AG09319 (cell line): ENCODE measurements at places on chromosomes 5 and 9.

DNA sequence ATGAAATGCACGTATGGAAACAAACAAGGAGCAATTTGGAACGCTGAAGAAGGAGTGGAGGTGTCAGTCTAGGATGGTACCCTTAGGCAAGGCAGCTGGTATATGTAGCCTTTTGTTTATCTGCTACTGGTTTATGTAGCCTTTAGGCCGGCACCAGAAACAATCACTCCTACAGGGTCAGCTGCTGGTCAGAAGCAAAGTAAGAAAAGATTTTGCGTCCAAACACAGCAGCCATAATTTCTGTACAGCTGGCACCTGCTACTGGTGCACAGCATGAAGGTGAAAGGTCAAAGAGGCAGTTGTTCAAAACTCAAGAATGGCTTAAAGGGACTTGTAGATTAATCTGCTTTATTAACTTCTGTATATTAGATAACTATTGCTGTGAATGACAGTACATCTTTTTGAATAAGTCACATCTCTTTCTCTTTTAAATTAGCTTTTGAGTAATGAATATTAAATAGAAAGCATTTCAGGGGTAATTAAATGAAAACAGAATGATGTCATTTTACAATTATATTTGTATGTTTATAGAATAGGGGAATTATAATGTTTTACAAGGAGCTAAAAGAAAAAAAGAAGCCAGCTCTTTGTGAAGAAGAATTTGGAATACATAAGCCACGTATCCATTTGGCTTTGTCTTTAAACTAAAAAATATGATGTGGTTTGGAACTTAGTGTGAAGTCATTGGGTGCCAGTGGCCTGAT lies 33.1 kb upstream of the TLX3 start:
- DNase-seq, result no peak

DNA sequence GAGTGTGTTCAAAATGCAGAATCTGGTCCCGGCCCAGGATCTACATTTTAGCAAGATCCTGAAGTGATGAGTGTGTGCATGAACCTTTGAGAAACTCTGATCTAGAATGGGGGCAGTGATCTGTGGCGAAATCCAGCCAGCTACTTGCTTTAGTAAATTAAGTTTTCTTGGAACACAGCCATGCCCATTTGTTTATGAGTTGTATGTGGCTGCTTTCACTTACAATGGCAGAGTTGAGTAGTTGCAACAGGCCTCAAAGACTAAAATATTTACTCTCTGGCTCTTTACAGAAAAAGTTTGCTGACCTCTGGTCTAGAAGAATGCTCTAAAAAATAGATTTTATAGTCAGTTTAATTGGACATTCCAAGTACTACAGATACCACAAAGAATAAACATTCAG lies 588.3 kb downstream of the BNC2 start:
- DNase-seq, result peak; percentile 71

DNA sequence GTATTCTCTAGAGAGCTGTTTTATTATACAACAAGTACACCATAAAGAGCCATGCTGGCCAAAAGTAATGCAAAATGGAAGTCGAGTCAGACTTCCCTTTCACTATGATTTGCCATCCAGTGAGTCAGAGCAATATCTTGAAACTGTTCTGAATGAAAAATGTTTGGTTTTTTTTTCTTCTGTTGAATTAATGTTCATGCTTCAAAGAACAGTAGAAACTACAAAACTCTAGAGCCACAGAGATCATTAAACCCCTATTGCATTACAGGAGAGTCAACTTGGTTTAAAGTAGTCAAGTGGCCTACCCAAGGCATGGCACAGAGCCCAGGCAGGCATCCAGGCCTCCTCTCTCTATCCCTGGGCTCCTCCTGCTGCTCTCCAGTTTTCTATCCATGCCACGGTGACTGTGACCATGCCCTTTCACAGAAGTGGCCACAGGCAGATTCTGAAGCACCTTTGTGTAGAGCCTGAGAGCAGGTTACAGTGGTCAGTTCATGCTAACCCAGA lies 358.9 kb downstream of the DEPDC1B start:
- DNase-seq, result no peak

- no peak for DNase-seq
Measured at GRCh38 chr9:133944746-133945135, 47.4 kb downstream of the VAV2 start.

GRCh38 chr5:145506185-145506850 lies 328.8 kb downstream of the PRELID2 start:
- DNase-seq, result no peak

DNA sequence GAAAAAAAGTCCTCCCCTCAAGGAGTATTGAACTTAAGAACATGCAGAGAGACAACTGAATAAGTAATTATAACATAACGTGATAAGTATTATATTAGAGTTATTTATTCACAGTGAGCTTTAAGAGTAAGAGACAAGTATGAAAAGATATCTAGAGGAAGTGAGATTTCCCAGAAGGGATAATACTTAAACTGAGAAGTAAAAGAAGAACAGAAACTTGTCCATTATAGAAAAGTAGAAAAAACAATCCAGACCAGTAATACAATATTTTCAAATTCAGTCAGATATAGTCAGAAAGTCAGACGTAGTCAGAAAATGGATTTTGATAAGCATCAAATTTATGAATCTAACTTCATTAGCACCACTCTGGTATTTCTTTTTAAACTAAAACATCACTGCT lies 613.0 kb upstream of the CCNG1 start:
- DNase-seq, result no peak

DNA sequence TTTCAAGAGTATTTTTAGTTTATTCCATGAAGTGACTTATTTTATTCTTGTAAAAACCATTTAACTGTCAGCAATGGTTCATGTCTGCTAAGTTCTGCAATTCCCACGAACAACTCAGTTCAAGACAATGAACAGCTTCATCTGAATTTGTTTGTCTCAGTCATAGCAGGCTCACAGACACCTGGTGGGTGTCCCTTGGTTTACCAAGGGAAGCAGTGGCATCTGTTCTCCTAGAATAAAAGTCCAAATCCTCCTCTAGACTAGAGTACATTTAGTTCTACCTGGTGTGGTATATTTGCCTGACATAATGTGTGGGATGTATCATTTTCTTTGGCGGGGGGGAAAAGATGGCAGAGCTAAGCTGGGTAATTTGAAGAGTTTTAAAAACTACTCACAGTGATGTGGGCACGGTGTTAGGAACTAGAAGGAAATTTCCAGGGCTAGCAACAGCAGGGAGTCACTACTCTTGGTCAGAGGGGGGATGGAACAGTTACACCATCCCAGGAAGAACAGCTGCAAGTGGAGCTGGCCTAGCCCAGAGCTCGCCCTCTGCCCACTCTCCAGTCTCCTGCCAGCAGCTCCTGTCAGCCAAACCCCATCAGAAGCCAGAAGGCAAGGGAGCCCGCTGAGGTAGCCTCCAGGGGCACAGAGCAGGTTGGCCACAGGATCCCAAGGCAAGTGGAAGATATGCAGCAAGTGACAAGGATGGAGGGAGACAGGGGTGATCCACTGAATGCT lies 100.3 kb downstream of the PJA2 start:
- DNase-seq, result no peak

DNA sequence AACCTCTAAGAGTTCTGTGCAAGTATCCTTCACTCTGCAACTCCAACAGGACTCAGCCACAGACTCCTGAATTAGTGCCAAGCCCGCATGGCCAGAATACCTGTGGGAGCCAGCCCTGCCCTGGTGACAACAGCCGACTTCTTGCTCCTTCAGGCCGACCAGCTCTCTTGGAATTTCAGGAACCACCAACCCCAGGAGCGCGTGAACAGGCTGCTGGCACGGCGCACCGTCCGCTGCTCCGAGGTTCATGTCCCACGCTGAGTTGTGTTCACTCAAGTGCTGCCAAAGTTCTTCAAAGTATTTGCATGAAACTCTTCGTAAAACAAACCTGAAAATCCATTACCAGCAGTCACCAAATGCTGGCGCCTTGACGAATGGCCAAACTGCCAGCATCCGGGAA lies 232.8 kb downstream of the NR2F1-AS1 start:
- DNase-seq, result no peak

DNA sequence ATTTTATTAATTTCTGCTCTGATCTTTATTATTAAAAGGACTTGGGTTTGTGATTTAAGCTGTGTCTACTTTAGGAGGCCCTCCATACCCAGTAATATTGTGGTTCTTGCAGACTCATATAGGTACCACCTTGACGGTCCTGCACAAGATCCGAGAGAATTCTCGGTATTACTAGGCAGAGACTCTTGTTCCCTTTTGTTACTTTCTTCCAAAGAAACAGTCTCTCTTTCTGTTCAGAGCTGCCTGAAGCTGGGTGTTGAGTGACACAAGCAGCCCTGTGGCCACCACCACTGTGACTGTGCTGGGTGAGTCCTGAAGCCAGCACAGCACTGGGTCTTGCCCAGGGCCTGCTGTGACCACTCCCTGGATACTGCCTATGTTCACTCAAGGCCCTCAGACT lies 666.6 kb downstream of the SEMA5A start:
- no peak for DNase-seq

DNA sequence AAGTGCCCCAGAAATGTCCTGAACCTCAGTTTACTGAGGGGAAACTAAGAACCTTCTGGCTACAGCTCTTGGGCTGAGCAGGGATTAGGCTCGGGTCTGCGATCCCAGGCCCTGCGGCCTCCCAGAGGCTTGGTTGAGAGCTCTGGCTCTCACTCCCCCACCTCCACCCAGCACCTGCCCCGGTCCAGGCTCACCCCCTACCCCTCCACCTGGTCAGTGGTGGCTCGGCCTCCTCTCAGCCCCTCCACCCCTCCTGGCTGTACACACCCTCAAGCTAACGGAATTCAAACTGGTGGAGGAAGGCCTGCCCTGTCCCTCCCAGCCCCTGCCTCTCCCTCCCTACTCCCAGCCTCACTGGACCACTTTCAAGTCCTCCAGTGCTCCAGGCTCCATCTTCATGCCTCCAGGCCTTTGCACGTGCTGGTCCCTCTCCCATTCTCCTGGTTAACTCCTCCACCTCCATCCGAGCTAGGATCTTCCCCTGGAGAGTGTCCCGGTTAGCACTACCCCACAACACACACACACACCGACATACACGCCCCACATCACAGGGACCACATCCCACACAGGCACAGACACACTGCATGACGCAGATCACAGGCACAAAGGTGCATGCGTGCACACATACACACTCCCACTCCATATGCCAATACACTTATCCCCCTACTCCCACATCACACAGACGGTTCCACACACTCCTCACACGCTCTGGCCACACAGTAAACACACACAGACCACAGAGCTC lies 130.9 kb downstream of the C9orf50 start:
- no peak for DNase-seq

- DNase-seq, result no peak
Measured at GRCh38 chr5:55230086-55230629, 3.0 kb upstream of the MCIDAS start.

- DNase-seq, result no peak
Measured at GRCh38 chr5:54764102-54765090, 221.0 kb downstream of the ESM1 start.

DNA sequence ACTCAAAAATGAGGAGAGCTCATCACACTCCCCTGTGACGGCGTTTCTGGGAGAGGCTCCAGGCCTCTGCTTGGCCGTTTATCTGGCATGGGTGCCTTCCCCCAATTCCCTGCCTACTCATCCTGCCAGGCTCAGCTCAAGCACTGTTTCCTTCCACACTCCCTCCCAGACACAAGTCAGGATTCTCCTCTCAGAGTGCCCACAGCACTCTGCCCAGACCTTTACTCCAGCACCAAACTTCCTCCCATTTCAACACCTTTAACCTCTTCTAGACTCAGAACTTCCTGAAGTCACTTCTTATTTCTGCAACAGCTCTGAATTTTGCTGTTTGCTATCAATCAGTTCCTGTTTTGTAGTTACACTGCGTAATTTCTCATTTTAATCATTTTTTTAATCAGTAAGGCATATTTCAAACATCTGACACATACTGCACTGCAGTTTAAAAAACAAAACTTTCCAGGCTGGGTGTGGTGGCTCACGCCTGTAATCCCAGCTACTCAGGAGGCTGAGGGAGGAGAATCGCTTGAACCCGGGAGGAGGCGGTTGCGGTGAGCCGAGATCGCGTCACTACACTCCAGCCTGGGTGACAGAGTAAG lies 16.0 kb downstream of the TRMO start:
- no peak for DNase-seq

DNA sequence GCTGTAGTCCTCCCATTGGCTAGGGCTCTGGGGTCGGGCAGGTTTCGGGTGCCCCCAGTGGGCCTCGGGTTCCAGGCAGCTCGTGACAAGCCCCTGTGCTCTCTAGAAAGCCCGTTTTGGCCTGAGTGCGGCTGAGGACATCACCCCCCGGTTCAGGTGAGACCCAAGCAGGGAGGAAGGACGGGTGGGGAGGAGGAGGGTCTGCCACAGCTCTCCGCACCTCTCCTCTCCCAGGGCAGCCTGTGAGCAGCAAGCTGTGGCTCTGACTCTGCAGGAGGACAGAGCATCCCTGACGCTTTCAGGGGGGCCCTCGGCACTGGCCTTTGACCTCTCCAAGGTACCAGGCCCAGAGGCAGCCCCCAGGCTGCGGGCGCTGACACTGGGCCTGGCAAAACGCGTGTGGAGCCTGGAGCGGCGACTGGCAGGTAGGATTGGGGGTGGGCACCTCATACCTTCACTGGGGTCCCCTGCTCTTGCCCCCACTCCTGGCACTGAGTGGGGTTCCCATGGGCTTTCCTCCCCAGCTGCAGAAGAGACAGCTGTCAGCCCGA lies 672 bp downstream of the PAXX start:
- no peak for DNase-seq

- DNase-seq, result no peak
Measured at GRCh38 chr9:90801973-90802322, 329 bp downstream of the SYK start.

DNA sequence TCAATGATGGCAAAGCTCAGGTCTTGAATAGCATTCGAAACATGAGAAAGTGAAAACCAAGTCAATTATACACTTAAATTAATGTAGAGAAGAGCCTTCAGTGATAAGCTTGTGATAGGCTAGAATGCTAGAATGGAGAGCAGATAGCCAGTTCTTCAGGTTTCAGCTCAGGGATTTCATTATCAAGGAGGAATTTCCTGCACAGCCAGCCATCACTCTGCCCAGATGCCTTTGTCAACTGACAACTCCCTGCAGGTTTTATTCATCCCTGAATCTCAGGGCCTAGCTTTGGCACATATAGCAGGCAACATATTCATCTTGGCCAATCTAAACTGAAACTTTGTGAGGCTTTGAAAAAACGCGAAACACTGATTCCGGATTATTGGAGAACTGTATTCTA lies 199.3 kb upstream of the CDH6 start:
- DNase-seq, result no peak

GRCh38 chr5:8213701-8214240 lies 344.8 kb downstream of the MTRR start:
- DNase-seq, result no peak

- DNase-seq, result no peak
Measured at GRCh38 chr9:116940614-116941215, 253.6 kb downstream of the TRIM32 start.

- DNase-seq, result no peak
Measured at GRCh38 chr9:91948597-91949391, 1.2 kb downstream of the ROR2 start.
